ENCODE measurements at places on chromosomes 7 and 10.
A peak's percentile ranks its signal among the peaks of the same experiment; 100 is the strongest.

DNA sequence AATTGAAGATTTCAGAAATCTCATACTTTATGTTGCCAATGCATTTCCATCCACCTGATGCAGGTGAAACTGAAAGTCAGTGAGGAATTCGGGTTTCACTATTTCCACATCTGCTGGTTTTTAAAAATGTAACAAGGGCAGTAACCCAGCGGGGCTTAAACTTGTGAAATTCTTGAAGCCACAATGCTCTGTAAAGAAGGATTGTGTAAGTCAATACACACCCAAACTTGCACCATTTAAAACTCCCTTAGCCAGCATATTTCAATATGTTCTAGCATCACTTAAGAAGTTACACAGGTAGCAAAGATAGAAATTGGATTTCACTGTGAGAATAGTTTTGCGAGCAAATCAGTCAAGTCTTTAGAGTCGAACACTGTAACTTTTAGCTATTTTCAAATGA is 386.1 kb downstream of the PLXDC2 start:
- no peak for DNase-seq

GRCh38 chr7:5334671-5335070 is 51.9 kb downstream of the SLC29A4 start:
- peak; percentile 38 for DNase-seq

DNA sequence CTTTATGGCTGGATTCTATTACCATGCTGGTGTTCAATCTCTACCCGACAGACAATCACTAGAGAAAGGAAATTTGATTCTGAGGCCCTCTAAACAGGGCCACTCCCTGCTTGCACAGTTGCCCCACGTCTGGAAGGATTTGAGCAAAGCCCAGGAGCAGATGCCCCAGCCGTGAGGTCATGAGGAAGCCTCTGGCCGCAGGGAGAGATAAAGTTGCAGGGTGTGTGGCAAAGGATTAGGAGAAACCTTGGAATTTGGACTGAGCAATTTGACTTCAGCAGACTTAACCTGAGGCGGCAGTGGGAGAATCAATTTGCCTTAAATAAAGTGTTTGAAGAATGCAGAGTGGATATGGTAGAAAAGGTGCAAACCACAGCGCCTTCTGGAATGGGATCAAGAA is 40.2 kb upstream of the KLF6 start:
- no peak for DNase-seq

GRCh38 chr7:153017223-153017622 is 257.7 kb downstream of the ACTR3B start:
- DNase-seq: no peak

DNA sequence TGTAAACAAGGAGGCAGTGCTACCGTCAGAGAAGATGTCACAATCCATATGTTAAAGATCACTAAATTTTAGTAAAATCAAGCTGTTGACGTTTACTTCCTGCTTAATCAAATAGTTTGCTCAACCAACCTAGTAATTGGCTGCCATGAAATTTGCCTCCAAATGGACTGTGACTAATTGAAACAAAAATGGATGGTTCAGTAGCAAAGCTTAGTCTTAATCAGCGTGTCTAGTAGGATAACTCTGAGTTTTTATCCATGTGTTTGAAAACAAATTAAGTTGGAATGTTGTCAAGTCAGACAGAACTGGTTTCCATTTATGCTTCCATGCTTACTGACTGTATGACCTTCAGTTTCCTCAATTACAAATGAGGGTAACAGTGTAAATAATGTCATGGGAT is 1456.7 kb upstream of the CELF2 start:
- DNase-seq: no peak

DNA sequence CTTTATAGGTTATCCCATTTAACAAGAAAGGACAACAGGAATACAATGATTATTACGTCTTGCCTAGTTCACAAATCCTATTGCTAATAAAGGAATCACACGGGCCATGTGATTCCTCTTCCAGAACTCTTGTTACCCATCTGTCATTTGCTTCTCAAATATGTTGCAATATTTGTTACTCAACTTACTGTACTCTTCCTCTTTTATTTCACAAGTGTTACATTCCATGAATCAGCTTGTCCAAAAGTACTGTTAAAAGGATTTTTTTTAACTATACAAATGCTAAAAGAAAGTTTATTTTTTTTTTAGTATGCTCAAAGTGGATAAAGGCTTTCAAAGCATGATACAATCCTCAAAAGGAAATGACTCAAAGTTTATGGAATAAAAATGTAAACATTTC is 3.9 kb upstream of the CD36 start:
- no peak for DNase-seq
